ENCODE measurements at places on chromosomes 3 and 15. TPM values are rescaled to one million over a fixed set of nuclear protein-coding genes. Genes with fewer than 3 reads are reported as not detected.

DNA sequence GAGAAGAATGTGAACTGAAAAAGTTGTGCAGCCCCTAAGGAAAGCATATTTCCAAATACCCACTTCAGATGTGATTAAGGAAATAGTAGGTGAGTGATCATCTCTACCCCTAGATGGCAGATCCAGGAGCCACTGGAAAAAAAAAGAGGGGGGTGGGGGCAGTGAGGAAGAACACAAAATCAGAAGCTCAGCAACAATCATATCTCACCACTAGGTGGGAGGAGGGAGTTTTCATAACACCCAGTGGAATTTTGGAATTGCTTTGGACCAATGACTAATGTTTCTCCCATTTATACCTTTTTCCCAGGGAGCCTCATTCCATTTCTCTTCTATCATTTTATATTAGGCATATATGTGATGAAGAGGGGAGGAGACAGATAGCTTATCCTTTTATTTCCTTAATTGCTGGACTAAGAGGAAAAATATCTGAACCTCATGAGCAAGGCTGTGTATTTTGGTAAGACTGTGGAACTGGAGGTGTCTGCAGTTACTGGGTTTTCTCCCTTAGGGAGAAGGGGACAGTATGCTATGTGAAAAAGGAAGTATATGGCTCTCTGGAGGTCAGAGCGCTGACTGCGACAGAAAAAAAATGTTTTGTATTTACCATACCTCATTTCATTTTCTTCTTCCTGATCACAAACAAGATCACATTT, 363.4 kb downstream of the GAP43 start:
- no peak for DNase-seq

DNA sequence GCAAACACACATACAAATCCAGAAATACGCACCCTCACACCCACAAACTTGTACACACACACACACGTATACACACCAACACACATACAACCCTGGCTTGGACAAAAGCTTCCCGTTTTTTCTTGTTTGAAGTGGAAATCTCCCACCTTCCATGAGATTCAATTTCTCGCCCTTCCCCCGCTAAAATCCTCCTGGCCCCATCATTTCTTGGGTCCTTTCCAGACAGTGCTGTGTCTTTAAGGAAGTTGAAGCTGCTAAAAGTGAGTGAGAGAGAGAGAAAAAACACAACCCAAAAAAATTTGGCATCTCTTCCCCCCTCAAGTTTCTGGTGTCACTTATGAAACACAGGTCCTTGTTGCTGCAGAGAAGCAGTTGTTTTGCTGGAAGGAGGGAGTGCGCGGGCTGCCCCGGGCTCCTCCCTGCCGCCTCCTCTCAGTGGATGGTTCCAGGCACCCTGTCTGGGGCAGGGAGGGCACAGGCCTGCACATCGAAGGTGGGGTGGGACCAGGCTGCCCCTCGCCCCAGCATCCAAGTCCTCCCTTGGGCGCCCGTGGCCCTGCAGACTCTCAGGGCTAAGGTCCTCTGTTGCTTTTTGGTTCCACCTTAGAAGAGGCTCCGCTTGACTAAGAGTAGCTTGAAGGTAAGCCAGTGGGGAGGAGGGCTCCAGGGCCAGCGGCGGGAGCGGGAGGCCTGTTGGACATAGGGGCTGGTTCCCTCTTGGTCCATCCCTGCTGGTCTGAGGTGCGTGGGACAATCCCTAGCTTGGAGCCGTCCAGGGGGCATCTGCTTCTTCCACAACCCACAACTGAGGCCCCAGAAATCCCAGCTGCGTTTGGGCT, at the start of gene ISLR:
TSS of gene ISLR (plus strand) at position 331 of the 839 bp plus-strand sequence. CDS start 1,149 bp downstream, outside the sequence.
- no peak for DNase-seq

Gene STRC
- polyA plus RNA-seq: 0.35 TPM

DNA sequence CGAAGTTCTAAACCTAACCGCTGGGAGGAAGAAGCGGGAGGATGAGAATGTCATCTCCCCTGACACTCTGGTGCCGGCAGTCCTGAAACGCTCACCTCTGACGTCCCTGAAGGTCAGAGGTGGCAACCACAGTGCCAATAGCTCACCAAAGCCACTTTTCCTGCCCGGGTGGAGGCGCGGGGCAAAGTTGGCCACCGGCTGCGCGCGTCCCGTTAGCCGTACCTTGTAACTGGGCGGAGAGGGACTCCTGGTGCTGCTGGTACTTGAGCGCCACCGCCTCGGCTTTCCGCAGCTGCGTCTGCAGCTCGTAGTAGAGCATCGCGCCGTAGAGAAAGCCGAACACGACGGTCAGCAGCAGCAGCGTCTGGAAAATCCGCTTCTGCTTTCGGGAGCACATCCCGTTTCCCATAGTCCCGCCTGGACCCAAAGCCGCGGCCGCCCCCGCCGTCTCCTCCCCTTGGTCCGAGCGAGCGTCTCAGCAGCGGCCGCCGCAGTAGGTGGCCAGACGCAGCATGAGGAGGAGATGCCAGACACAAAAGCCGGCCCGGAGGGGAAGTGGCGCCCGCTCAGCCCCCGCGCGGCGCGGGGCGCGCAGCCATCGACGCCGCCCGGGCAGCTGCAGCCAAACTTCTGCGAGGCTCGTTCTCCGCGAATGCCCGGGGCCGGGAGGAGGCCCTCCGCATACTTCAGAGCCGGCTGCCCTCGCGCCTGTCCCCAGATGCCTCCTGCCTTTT, 680 bp downstream of the GOLIM4 start:
- DNase-seq: peak; percentile 50

GRCh38 chr15:57662802-57663201, 43.7 kb upstream of the POLR2M start:
- no peak for DNase-seq

- DNase-seq: no peak
Observed at GRCh38 chr15:69513986-69514385, 61.4 kb downstream of the RPLP1 start.

Gene GPR149
- polyA plus RNA-seq: not detected

DNA sequence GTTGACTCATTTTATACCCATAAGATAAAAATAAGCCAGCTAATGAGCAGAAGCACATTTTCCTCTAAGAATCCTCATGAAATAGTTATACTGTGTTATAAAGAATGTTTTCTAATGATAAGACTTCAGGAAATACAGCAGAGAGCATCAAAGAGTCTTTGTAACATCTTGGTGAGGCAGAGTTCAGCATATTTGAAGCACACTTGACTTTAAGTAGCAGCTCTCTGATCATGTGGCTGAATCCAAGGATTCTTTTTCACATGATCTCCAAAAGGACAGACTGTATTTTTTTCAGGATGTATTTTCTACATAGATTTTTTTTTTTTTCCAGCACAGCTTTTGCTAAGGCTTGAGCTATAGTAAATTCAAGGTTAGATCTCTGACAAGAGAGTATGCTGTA, 195.1 kb downstream of the SI start:
- no peak for DNase-seq

Gene TTC21A
- 7.9 TPM for polyA plus RNA-seq

DNA sequence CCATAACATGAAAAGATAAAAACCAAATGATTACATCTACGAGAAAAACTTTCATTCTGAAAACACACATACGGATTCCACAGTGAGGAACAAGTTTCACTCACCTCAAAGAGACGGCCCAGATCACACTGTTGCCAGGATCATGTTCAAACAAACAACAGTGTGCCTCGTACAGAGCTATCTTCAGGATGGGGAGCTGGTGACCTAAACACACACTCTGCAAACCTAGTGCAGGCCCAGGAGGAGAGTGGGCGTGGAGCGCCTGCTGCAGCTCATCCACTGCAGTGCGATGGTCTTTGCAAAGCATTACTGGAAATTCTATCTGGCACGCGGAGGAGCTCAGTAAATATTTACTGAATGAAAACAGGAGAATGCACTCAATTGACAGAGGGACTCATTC, 38.5 kb downstream of the TAMM41 start:
- DNase-seq: no peak

Gene FOXL2
- not detected for polyA plus RNA-seq

Gene CRABP1
- 58.7 TPM for polyA plus RNA-seq

- DNase-seq: peak; percentile 77
Observed at GRCh38 chr15:31391687-31392671, 65.3 kb downstream of the KLF13 start.

Gene HRG
- 1.6 TPM for polyA plus RNA-seq

Gene A4GNT
- polyA plus RNA-seq: 0.78 TPM

Gene ZNF609
- 34.9 TPM for polyA plus RNA-seq

GRCh38 chr3:173410436-173410835, 12.9 kb downstream of the NLGN1 start:
- no peak for DNase-seq

DNA sequence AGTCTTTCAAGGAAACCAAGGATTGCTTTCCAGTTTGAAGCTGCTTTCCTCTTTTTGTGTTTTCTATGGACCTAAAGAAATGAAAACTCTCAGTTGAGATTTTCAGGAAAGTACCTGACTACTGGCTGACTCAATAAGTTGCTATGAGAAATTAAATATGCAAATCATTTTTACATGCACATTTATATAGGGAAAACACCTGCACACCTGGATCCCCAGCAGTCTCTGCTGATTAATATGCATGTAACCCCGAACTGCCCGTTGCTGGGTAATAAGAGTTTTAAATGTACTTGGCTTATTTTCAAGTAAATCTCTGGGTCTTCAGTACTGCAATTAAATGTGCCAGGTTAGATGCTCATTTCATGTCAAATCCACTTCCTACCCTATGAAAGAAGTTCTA, 77.2 kb downstream of the KBTBD8 start:
- DNase-seq: no peak

Gene CCDC80
- 112 TPM for polyA plus RNA-seq

Gene PLOD2
- 192 TPM for polyA plus RNA-seq

- DNase-seq: no peak
Observed at GRCh38 chr15:78055919-78056713, 21.4 kb downstream of the TBC1D2B start.

DNA sequence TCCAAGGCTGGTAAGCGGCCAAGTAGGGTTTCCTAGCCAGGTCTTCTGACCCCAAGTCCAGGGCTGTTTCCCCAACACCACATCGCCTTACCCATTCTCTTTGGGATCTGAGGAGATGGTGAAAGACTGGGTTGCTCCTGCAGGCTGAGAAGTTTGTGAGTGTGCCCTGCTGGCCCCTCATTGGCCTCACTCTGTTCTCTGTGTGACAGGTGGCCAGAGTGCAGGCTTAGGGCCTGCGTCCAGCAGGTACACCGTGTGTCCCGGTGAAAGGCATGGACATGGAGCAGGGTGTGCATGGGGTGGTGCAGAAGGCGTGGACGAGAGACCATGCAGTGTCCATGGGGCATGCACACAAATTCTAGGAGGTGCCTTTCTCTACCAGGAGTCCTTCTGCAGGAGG, 91.3 kb downstream of the DGKG start:
- DNase-seq: no peak

Gene DPPA2
- 1.2 TPM for polyA plus RNA-seq

GRCh38 chr3:68045976-68046375, 391.6 kb upstream of the SUCLG2 start:
- DNase-seq: no peak

DNA sequence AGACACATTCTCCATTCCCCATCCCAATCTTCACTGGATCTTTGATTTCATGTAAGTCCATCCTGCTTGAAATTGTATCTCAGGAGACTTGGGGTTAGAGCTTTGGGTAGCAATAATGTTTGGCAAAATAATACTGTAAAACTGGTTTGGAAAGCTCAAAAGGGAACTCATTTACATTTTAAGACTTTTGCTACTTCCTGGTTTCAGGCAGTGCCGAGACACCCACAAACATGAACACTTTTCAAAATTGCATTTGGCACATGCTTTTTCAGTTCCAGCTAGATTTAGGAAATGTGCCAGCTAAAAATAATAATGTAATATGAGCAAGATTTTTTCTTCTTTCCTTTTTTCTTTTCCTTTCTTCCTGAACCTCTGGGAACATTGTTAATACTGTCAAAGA, 145.7 kb upstream of the CBLB start:
- no peak for DNase-seq

DNA sequence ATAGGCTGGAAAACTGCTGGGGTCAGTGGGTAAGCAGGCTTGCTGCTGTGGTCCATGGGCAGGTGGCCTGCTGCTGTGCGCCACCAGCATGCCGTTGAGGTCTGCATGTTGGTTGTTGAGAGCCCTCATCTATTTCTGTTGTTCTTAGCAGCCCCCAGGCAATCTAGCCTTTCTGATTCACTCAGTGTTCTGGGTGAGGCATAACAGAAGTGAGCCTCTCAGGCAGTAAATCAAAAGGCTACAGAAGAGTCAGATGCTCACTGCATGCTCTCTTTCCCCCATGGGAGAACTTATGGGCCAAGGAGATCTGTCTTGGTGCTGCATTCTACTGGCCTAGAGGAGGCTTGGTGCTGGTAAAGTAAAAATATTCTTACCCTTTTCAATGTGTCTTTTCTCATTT, 67.8 kb upstream of the ATP10A start:
- no peak for DNase-seq

DNA sequence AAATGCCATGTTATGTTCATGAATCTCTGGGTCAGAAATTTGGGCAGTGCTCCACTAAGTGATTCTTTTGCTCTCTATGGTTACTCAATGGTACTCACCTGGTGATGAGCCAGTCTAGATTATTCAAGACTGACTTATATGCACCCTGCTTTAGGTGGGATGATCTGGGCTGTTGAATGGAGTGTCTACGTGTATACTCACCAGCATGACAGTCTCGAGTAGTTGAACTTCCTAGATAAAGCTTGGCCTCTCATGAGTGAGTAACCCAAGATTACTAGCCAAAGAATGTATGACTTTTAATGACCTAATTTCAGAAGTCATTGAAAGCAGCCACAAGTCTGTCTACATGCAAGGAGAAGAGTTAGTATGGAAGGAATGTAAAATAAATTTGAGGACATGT, 77.5 kb upstream of the CADM2 start:
- DNase-seq: no peak

All from right renal pelvis (tissue), 4 donors.